ENCODE measurements at places on chromosomes 12 and 14.
A peak's percentile ranks its signal among the peaks of the same experiment; 100 is the strongest.

DNA sequence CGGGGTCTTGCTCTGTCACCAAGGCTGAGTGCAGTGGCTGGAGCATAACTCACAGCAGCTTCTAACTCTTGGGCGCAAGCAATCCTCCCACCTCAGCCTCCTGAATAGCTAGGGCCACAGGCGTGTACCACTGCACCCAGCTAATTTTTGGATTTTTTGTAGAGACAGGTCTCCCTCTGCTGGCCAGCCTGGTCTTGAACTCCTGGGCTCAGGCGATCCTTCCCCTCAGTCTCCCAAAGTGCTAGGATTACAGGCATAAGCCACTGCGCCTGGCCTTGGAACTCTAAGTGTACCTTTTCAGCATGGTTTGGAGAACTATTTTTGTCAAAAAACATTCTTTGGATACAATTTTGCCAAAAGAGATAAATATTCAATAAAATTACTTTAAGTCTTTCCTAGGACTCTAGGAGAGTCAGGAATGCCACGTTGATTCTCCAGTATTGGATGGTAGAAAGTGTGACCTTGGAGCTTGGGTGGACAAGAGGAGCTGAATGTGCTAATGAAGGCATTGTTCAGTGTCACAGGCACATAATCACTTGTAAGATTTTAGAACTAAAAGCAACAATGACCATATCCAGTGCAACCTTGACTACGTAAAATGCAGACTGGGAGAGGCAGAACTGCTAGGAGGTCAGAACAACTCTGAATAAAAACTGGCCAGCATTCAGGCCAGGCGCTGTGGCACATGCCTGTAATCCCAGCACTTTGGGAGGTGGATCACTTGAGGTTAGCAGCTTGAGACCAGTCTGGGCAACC lies 2.8 kb downstream of the SRSF9 start:
- peak; percentile 54 for DNase-seq

- no peak for DNase-seq
Observed at GRCh38 chr14:101808020-101808641, 46.6 kb downstream of the PPP2R5C start.

GRCh38 chr14:104690861-104691455 lies 1.5 kb downstream of the INF2 start:
- DNase-seq = no peak

DNA sequence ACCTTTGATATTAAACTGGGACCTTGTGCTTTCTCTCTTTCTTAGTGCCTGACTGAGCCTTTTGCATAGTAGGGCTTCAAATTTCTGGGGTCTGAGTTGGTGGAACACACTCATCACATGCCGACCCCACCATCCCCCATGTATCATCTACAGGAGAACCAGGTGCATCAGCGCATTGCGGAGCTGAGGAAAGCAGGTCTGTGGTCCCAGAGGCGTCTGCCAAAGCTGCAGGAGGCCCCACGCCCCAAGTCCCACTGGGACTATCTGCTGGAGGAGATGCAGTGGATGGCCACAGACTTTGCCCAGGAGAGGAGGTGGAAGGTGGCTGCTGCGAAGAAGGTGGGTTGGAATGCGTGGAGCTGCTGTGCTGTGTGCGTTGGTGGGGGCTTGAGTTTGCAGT lies 37.8 kb downstream of the EP400 start:
- no peak for DNase-seq

DNA sequence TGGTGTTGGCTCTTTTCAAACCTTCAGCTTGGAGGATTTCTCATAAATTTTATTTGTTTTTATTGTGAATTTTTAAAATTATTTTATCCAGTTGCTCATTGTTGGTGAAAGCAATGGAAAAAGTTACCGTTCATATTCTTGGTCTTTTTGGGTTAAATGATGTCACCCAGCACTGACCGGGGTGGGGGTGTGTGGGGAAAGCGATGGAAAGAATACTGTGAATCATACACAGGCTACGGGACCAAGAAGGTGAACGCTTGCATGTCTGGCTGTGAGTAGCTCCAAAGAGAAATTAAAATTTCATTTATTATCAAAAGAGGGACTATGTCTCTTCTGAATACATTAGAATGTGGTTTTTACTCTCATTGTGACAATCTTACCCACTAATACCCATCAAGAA lies 430.1 kb downstream of the AEBP2 start:
- DNase-seq = no peak

- DNase-seq = no peak
Observed at GRCh38 chr12:124829708-124830304, 33.9 kb downstream of the SCARB1 start.

DNA sequence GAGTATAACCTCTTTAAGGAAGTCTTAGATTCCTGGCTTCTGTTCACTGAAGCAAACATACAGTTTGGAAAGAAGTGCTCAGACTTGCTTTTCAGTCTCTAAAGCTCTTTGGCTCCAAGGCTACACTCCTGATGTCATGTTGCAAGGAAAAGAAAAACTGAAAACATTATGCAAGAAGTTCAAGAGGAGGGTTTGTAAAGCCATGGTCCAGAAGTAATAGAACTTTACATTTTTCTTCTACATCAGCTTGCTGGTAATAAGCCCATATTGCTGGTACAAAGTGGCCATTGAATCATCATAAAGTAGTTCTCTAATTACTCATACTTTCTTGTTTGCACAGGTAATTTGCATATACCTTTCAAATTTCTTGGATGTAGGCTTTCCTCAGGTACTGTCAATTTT lies 83.6 kb downstream of the BBS10 start:
- no peak for DNase-seq

- DNase-seq = no peak
Observed at GRCh38 chr12:127957001-127957660, 309.8 kb upstream of the TMEM132C start.

DNA sequence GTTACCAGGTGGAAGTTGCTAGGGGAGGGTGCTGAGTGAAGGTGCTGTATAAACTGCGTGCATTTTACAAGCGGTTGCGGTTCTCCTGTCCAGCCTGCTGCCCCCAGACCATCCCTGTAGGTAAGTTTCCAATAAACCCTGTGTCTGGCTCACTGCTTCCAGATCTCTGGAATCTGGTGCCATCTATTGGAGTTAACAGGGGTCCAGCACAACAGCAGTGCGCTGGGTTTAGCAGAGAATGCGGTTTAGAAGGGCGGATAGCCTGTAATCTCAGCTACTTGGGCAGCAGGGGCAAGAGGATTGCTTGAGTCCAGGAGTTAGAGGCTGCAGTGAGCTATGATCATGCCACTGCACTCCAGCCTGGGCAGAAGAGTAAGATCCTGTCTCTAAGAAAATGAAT lies 4.9 kb downstream of the AACS start:
- no peak for DNase-seq

GRCh38 chr12:66066137-66066928 lies 64.2 kb downstream of the LLPH start:
- peak; percentile 77 for DNase-seq

DNA sequence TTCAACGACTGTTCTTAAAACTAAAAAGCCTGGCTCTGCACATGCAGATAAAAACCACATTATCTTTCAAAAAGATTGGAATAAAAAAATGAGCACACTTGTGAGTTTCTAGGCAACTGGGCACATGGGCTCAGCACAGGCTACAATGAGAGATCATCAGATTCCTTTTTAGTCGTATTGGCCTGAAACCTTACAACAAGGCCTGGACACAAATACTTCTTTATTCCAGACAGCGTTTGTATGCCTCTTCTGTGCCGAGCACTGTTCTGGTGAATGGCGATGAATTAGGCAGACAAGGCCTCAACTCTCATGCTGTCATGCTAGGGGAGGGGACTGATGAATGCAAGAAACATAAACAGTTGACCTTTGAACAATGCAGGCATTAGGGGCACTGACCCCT lies 463.0 kb downstream of the AACS start:
- no peak for DNase-seq

DNA sequence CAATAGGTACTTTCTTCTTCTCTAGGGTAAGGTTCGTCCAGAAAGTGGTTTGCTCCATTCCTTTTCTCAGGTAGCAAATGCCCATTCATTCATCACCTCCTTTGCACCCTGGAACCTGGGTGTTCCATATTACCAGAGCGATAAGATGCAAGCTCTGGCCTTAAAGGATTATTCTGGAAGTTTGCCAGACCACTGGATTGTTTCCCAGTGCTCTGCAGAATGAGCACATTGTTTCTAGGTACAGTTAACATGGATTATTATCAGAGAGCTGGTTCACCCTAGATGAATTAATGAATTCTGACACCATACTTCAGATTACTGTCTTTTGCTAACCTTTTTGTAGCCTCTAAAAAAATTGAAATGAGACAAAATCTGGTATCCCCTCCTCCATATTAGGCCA lies 170.9 kb upstream of the BMP4 start:
- peak; percentile 16 for DNase-seq

DNA sequence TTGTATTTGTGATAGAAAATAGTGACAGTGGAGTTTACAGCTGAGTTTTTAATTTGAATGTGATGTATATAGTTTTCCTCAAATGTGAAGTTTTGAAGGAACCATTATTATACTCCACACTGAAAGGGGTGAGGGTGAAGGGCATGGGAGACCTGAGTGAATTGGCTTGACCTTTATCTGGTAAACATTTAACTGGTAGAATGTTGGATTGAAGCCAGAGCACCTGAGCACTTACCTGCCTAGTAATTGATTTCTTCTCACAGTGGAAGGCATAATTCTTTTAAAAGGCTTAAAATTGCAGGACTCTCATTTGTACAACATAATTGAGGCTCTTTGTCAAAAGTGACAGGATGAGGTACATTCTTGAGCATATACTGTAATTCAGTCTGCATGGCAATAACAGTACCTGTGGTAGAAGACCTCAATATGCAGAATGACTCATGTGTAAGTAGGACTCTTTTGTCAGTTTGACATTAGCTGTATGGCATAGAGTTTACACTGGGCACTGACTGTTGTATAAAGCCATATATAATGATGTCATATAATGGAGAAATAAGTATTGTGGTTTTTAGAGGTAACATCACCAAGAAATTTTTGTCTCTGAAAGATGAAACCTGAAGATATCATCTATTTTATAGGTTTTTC lies 309.6 kb downstream of the TMTC2 start:
- peak; percentile 87 for DNase-seq

GRCh38 chr14:104554088-104554607 lies 25.4 kb upstream of the C14orf180 start:
- no peak for DNase-seq

DNA sequence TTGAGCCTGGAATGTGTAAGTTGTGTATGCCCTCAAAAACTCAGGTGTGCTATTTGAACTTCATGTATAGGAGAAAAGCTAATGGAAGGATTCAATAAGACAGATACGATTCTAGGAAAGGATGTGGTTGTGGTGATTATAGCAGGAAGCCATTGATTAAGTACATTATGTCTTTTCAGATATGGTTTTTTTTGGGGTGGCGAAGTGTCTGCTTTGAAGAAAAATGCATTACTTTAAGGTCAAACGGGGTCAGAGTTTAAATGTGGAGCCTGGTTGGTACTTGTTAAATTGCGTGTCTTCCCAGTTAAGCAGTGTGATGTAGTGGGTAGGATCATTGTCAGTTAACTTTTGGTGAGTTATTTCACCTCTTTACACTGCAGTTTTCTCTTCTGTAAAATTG lies 13.0 kb upstream of the NUP107 start:
- DNase-seq = no peak

- DNase-seq = no peak
Observed at GRCh38 chr14:92898566-92899131, 24.3 kb upstream of the CHGA start.

DNA sequence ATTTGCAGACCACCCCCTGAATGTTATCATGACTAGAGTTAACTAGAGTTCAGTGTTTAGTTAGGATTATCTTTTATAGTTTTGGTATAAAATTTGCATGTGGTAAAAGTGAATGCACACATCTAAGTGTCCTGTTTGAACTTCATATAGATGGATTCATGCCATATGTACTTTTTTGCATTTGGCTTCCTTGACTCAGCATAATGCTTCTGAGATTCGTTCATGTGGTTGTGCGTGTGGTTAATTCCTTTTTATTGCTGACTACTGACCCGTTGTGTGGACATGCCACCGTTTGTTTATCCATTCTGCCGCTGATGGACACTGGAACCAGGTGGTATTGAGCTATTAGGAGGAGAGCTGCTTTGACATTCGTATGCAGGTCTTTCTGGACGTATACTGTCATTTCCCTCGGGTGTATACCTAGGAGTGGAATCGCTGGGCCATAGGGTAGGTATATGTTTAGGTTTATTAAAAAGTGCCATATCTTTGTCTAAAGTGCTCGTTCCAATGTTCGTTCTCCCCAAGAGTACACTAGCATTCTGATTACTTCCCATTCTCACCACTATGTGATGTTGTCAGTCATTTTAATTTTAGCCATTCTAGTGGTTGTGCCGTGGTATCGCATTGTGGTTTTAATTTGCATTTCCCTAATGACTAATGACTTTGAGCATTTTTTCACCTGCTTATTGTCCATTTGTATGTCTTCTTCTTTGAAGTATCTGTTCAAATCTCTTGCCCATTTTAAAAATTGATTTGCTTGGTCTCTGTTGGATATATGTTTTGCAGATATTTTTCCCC lies 37.7 kb downstream of the RIN3 start:
- no peak for DNase-seq

DNA sequence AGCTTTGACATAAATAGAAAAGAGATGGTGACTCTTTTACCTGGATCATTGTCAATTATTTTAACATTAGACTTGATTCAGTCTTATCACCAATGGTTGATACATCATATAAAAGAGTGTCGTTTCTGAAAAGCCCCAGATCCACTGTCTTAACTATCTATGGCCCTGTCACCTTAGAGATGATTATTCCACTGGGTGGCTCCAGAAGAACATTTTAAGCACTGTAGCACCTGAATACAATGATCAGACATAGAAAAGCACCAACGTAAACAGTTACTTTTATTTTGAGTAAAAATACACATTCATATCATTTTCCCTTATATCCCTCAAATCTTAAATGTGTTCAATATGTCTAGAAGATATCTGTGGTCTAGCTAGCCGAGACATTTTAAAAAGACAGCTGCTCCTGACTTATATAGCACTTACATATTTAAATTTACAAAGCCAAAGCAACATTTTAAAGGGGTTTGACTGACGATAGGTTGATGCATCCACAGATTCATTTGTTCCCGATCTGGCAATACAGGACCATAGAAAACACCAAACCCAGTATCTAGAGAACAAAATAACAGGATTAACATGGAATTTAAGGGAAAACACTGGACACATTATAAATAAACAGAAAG lies 32.9 kb downstream of the TSPAN8 start:
- no peak for DNase-seq

DNA sequence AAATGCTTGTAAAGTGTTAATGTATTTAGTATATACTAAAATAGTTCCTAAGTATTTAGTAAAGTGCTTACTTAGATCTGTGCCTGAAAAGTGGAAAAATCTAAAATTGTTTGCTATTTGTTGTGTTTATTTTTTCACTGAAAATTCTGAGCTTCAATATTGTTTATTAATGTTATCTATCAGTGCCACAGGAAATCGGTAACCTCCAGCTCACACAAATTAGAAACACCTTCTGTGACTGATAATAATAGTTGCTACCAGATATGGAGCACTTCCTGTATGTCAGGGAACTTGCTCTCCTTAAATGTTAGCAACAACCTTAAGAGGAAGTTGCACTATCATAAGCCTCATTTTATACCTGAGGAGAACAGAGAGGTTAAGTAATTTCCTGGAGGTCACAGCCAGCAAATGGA lies 723 bp upstream of the LRP10 start:
- no peak for DNase-seq

All from NCI-H1105 treated with DMSO at 0.1 percent for 48 hours (cell line).